ENCODE measurements at places on chromosomes 6 and 20.

DNA sequence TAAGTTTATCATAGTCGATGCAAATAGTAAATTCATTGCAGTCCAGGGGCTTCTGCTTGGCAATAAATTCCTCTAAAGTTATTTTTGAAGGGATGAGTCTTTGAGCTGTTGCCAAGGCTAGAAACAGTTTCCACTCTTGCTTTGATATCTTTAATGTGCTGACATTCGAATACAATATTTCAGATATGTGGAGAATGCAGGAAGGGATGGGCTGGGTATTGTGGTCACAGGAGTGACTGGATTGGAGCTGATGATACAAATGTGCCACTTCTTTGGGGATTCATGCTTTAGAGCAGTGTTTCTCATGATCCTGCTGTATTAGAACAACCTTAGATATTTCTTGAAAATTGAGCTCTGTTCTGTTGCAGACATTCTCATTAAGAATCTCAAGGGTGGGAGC lies 139.0 kb downstream of the PRDM13 start:
- DNase-seq: no peak

DNA sequence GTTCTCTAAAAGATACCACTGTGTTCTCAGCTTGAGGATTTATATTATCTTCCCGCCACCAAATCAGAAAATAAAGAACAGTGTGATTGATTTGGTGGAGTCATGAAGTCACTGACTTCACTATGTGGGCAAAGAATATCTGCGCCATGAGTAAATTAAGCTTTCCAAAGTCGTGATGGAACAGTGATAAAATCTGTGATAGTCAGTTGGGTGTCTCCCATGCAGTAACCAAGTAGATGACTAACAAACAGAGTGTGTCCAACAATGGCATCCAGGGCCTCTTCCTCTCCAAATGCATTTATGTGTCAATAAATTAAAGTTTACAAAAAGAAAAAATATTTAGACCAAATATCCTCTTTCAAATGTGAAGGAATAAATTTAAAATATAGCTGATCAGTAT lies 87.0 kb upstream of the DST start:
- DNase-seq: no peak

DNA sequence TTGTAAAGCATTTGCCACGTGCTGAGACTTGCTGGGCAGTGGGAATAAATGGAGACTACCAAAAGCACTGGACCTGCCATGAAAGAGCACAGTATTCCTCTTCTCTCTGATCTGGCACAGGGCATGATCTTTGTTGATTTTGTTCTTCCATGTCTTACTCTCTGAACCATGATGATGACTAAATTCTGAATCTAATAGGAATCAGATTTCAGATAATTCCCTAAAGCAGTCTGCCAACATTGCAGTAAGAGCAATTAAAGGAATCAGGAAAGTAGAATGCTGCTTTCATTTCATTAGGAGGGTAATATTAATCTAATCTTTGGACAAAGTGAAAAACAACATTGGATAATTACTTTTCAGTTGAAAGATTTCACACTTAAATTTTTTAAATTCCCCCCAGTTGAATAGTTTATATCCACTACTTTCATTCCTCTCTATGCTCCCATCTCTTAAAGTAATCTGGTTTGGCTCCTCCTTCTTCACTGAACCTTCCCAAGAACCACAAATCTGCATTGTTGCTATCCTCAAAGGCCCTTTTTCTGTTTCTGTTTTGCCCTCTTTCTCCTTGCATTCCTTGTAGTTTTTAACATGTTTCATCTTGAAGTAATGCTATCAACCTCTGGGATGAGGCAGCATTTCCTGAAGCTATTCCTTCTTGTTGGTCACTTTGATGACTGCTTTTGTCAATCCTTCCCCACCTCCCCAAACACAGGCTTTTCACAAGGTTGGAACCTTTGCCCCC lies 243.2 kb upstream of the TENT5A start:
- DNase-seq: no peak

GRCh38 chr20:23923891-23924435 lies 44.4 kb upstream of the CST5 start:
- DNase-seq: no peak

DNA sequence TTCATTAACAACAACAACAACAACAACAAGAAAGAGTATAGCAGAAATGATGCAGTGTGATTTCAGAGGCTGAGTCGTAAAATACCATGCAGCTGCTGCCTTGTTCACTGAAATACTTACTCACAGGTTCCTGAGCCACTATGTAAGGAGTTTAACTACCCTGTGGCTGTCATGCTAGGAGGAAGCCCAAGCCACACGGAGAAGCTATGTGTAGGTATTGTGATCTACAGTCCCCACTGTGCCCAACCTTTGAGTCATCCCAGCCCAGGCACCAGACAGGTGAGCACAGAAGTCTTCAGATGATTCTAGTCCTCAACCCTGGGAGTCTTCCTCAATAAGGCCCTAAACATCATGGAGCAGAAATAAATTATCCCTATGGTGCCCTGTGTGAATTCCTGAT lies 14.6 kb upstream of the RALY start:
- no peak for DNase-seq

GRCh38 chr6:137084090-137084489 lies 39.3 kb upstream of the IL20RA start:
- DNase-seq: no peak

- no peak for DNase-seq
Measured at GRCh38 chr6:29602564-29603361, 17.8 kb downstream of the OR2H2 start.

GRCh38 chr6:164763788-164764187 lies 545.6 kb downstream of the C6orf118 start:
- no peak for DNase-seq

DNA sequence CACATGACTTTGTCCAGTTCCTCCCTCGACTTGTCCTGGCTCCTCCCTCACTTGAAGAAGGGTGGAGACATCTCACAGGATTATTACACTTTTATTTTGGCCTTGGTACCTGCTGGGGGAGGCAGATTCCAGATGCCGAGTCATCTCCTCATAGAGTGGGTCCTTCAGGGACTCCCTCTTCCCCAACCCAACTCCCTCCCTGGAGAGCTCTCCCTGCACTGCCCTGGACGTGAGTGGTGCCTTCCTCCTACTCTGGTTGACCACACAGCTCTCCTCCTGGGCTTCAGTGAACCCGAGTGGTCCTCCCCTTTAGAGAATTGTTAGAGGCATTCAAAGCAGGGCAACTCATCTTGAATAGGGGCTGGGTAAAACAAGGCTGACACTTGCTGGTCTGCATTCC lies 40.9 kb upstream of the MC3R start:
- DNase-seq: no peak

- no peak for DNase-seq
Measured at GRCh38 chr6:133512410-133513016, 271.4 kb downstream of the EYA4 start.

DNA sequence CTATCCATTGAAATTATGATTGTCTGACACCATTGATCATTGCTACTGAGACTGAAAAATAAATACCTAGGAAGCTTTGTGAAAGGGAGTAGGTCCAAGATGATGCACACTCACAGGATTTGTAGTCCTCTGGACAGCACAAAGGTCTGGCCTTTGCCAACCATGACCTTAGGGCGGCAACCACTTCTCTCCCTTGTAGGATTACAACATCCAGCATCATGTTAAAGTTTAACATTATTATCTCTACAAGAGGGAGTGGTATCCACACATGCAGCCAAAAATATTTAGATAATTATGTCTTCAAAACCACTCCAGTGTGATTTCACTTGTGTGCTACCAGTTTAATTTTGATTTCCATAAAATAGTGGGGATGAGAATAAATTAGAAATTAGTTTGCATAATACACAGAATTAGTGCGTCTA lies 51.1 kb upstream of the NHSL1 start:
- DNase-seq: no peak

DNA sequence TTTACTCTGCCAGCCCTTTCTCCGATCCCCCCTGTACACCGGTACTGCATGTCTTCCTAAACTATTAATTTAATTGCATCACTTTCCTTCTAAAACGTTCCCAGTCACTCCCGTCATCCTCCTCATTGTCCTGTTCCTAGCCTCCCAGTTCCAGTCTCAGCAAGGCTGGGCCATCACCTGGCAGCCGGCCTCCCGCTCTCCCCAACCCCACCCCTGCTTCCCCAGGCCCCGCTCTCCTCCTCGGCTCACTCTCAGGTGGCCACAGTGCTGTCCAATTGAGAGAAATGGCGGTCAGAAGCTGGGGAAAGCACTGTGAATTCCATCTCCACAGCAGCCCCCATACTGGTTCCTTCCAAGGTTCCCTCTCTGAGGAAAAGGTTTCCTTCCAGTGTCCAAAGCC lies 8.9 kb downstream of the PDE10A start:
- DNase-seq: no peak

DNA sequence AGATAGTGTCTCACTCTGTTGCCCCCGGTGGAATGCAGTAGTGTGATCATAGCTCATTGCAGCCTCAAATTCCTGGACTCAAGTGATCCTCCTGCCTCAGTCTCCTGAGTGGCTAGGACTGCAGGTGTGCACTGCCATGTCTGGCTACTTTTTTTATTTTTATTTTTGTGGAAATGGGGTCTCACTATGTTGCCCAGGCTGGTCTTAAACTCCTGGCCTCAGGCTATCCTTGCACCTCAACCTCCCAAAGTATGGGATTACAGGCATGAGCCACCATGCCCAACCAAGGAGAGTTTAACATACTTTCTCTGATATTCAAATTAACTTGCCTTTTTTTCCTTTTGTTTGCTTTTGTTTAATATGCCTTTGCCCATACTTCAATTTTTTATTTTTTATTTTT lies 10.4 kb upstream of the ACTR5 start:
- no peak for DNase-seq
